Central memory CD4-positive, alpha-beta T cell (primary cell): ENCODE measurements at places on chromosomes 2 and 18.

- DNase-seq: no peak
Measured at GRCh38 chr2:101017371-101017770, 15.3 kb downstream of the RPL31 start.

DNA sequence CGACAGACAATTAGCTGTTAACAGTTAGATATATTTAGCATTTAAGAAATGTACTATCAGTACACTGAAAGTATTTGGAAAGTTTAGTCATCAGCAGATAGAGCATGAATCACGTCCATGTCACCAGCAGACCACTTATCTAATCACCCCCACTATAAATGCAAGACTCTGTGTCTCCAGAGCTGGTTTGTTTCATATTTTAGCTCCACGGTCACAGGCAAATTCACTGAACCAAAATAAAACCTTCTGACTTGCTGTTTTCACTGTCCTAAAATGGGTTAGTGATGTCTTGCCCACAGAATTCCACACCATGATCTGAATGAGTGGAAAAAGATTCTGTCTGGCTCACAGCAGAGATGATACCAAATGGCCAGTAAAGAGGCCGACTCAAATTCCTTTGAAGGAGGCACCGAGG, 64.9 kb downstream of the CDH2 start:
- no peak for DNase-seq

DNA sequence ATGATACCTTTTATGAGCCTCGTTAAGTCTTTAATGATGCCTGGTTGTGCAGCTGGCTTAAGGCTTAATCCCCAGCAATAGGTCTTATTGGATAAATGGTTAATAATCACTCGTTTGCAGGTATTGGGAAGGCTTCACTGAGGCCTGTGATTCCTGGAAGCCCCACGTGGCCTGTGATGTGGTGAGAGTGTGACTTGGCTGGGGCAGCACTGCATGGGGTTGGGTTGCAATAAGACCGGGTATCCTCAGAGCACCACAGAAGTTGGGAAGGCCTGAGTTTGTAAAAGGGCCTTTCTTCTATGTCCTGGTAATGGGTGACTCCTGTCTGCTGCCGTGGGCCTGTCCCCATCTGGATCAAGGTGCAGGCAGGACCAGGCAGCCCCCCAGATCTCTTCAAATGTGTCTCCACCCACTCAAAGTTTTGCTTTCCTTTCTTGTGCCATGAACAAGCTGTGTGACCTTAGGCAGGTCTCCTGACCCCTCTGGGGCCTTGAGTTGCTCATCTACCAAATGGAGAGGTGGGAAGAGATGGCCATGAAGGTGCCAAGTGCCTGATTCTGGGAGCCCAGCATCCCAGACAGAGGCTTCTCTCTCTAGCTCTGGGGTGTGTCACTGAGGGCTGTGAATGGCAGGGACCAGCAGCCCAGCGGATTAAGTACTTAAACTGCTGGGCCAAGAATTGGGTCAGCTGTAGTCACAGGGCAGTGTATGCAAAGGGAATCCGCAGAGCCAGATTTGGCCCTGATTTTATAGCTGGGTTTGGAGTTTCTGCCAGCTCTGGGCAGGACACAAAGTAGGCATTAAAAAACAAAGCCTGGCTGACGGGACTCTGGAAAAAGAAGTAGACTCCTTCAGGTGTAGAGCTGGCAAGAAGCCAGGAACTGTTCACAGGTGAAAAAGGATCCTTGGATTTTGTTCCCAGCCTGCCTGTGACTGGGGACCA, 24.4 kb downstream of the LBH start:
- DNase-seq: no peak

GRCh38 chr2:225824748-225825449, 425.4 kb downstream of the NYAP2 start:
- no peak for DNase-seq

- peak; percentile 45 for DNase-seq
Measured at GRCh38 chr2:207046724-207047123, 107.4 kb downstream of the CPO start.

DNA sequence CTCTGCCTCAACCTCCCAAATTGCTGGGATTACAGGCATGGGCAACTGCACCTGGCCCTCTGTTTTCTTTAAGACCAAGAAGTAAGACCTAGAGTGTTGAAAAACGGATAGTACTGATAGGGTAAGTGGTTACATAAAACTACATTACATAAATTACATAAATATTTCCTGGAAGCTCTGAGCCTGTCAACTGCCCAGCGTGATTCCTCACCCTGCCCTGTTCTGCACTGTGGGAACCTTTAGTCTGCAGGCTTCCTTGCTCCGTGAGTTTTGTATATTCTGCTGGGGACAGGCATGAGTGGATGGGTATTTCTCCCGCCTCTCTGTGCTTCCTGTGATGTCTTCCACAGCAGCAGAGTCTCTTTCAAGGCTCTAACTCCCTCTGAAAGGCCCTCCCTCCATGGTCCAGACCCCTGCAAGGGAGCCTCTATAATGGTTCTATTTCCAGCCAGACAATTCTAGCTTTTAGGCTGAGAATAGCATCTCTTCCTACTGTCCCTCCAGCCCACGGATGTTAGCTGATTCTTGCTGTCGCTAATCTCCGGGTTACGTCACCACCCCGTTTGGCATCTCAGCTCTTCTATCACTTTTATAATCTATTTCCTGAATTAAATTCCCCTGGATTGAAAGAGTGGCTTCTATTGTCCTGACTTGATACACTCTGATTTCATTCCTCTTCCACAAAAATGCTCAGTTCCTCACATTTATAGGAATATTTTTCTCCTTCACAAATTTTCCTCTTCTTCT, 49.5 kb upstream of the PLEKHM3 start:
- no peak for DNase-seq
